ENCODE measurements at places on chromosomes 13 and 19. TPM values are rescaled to one million over a fixed set of nuclear protein-coding genes. Genes with fewer than 3 reads are reported as not detected.

PGLYRP2 gene
- not detected for polyA plus RNA-seq

ZDHHC20 gene
- polyA plus RNA-seq: 40.9 TPM

ZNF568 gene
- 29.4 TPM for polyA plus RNA-seq

DNA sequence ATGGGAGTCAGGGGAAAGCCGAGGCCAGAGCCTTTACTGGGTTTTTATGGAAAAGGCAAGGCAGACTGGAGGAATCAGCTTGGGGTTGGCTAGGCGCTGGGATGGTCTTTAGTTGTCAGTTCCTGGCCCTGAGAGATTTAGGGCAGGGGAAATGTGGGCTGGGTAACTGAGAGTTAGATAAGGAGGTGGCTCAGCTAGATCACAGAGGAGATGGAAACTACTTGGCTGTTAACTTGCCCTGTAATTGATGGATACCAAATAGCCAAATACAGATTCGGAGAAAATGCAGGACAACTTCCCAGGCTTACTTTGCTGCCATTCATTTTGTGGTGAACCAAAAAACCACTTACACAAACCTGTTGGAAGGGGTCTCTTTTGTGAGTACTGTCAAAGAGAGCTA is 54.0 kb downstream of the LRCH1 start:
- no peak overlapping the region for H3K4me3 ChIP-seq
- no peak for DNase-seq
- H3K36me3 ChIP-seq: no peaks in the 10 kb centered on the region
- H3K4me1 ChIP-seq: peaks cover 8% of the 10 kb centered on the region

GRCh38 chr19:6457958-6458694 is 1.5 kb downstream of the SLC25A23 start:
- H3K4me1 ChIP-seq: peaks cover 17% of the 10 kb centered on the region
- no peak overlapping the region for H3K4me3 ChIP-seq
- DNase-seq: no peak
- H3K27ac ChIP-seq: no peak overlapping the region

- no peak overlapping the region for H3K4me3 ChIP-seq
- peaks cover 31% of the 10 kb centered on the region for H3K4me1 ChIP-seq
- no peaks in the 10 kb centered on the region for H3K27me3 ChIP-seq
- peaks cover 51% of the 10 kb centered on the region for H3K36me3 ChIP-seq
- H3K27ac ChIP-seq: no peak overlapping the region
These were observed 2.4 kb downstream of the DPP9 start for GRCh38 chr19:4721196-4721595.

Measured in spinal cord (tissue), 10 donors.